GM12891 (cell line): ENCODE measurements at places on chromosomes 6 and 20.

DNA sequence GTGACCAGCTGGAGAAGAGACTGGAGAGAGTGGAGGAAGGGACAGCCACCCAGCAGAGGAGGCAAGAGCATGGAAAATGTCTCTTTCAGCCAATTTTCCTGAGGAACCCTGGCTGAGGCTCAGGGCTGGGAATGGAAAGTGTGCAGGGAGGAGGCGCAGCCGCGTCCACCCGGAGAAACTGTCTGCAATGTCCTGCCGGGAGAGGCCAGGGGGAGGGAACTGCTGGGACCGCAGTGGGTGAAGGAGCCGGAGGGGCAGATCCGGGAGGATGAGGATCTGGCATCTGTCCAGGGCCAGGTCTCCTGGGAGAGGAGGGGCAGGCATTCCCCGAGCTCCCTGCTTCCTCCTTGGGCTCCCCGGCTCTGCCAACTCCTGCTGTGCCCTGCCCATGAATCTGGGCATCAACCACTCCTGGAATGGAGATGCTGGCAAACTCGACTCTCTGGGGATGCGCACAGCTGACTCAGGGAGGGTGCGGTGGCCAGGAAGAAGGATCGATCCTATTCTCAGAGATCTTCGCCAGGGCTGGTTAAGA, 17.4 kb upstream of the HM13 start:
- no peak for DNase-seq

DNA sequence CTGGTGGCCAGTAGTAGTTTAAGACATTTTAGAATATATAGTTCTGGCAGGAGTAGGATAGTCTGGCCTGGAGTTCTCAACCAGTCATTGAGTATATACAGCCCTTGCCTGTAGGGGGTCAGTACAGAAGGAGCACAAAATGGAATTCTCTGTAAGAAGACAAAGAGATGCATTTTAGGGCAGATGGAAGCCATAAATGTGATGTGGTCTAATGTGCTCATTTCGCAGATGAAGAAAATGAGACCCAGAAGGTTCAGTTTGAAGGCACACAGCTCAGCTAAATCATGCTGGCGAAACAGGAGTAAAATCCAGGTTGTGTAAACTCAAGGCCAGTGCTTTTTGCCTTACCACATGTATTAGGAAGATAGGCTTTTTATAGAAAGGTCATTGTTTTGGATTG, 29.6 kb downstream of the QKI start:
- DNase-seq = no peak

DNA sequence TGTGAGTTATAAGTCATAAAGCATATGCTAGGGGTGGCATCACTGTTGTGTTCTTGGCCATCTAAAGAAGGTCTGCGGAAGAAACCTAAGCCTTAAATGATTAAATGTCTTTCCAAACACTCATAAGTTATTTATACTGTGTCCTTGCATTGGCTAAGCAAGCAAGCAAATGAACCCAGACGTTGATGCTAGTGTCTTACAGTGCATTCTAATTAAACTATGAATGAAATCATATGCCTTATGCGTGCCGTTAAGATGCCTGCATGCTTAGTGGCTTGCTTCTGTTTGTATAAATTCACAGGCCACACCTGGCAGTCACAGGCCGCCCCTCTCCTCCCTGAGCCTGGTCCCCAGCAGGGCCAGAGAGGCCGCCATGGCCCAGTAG, 49.9 kb downstream of the RIN2 start:
- no peak for DNase-seq

DNA sequence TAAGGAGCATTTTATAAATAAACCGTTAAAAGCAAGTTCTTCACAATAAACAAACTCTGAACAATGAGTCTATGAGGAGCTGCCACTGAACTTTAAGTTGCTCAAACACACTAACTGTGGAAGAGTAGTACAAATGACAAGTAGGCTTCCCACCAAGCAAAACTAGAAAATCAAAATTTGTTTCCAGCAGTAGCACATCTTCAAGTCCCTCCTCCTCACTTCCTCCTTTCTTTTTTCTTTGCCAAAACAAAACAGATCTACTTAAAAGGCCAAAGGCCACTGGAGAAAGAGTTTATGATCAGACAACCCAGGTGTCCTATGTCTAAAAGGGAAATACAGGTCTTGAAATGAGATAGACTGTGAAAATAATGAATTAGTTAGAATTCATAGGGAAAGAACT, 17.1 kb upstream of the FAM135A start:
- DNase-seq = no peak

- no peak for DNase-seq
Observed at GRCh38 chr20:33864324-33864963, 53.3 kb downstream of the CHMP4B start.

- DNase-seq = no peak
Observed at GRCh38 chr20:38302786-38303185, 1.2 kb upstream of the BPI start.

GRCh38 chr6:74166849-74167248, 470.8 kb downstream of the CD109 start:
- DNase-seq = no peak
